ENCODE measurements at places on chromosomes 6 and 20. TPM values are rescaled to one million over a fixed set of nuclear protein-coding genes. Genes with fewer than 3 reads are reported as not detected.

DNA sequence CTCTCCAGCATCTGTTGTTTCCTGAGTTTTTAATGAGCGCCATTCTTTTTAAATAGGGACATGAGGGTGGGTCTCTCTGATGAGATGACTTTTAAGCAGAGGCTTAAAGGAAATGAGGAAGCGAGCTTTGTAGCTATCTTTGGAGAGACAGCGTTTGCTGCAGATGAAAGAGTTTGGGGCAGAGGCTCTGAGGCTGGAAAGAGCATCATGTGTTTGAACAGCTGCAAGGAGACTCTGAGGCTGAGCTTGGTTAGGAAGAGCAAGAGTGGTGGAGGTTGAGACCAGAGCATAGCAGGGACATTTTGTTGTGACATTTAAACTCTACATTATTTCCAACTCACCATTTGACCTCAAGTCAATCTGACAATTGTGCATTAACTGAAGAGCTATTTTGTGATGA is 38.3 kb upstream of the TMX4 start:
- DNase-seq, result no peak

DNA sequence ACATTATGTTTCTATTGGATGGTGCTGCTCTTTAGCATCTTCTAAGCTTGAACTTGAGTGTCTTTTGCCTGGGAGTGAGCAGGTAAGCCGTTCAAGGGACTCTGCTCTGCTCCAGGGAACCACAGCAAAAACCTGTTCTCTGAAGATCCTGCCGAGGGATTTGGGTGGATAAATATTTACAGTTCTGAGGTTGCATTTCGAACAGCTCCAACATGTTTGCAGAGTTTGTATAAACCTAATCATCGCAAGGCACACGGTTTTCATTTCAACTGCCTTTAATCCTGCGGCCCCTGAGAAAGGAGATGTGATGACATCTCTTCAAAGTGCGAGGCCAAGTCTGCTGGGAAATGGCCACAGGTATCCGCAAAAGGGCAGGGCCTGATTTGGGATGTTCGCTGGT is 293.4 kb downstream of the TFAP2C start:
- no peak for DNase-seq

DNA sequence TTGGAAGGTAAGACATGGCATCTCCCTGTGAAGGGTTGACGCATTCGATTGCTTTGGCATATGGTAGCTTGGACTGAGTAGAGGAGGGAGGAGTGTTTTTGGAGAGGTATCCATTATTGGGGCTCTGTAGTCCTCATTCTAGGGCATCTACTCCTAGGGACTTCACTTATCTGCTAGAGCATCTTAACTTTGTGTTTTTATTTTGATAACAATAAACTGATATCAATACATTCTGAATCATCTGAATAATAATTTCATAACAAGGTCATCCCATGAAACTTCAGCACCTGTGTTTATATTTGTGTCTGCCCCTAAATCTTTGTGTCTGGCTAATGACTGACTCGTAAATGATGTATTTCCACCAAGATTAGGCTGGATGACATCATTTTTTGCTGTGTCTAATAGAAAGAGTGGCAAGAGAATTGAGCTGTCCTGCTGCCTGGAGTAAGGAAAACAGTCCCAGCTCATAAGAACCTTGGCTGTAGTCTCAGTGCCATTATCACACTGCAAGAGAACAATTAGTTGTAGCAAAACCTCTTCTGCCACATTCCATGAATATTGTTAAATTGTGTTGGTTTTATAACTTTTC is 288.5 kb downstream of the PRL start:
- no peak for DNase-seq

DNA sequence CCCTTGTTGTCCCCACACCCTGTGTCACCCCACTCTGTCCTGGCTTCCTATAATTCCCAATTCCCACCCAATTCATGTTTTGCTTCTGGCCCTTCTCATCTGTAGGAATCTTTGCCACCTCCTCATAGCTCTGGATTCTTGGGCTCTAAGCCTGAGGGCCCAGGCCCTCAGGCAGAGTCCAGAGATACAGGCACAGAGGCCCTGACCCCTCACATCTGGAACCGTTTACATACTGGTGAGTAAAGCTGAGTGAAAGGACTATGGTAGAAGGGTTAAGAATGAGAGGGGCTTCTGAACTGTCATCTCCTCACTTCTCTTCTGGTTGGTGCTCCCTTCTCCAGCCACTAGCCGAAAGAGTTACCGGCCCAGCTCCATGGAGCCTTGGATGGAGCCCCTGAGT is 13.6 kb downstream of the PRRC2A start:
- DNase-seq, result no peak

- no peak for DNase-seq
These were observed 174.0 kb downstream of the BCKDHB start for GRCh38 chr6:80280262-80281010.

DNA sequence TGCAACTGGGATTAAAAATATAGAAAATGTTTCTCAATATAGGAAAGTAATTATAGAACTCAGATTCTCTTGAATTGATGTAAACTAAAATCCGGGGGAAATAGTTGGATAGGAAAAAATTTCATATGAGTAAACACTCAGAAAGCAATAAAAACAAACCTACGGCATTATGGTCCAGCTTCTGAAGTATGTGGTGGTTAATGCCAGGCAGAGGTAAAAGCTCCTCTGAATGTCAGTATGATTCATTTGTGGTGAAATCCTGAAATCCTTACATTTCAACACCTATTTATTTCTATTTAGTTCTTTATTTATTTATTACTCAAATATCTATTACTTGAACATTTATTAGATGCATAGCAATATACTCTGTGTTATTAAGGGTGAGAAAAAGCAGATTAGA is 145.1 kb downstream of the RIMS1 start:
- no peak for DNase-seq

GRCh38 chr6:143110996-143111395 is 50.3 kb downstream of the AIG1 start:
- no peak for DNase-seq

- DNase-seq, result no peak
These were observed 22.4 kb downstream of the MANEA start for GRCh38 chr6:95599706-95600105.

GRCh38 chr6:137970368-137970767 is 103.3 kb downstream of the TNFAIP3 start:
- DNase-seq, result no peak

DNA sequence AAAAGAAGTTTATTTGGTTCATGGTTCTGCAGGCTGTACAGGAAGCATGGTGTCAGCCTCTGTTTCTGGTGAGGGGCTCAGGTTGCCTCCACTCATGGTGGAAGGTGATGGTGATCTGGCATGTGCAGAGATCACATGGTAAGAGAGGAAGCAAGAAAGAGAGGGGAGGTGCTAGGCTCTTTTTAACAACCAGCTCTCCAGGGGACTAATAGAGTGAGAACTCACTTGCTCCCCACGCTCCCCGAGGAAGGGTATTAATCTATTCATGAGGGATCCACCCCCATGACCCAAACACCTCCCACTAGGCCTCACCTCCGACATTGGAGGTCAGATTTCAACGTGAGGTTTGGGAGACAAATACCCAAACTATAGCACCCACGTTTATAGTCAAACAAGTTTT is 4.0 kb upstream of the GJB7 start:
- DNase-seq, result no peak

- no peak for DNase-seq
These were observed 31.3 kb downstream of the RAB22A start for GRCh38 chr20:58340853-58341252.

DNA sequence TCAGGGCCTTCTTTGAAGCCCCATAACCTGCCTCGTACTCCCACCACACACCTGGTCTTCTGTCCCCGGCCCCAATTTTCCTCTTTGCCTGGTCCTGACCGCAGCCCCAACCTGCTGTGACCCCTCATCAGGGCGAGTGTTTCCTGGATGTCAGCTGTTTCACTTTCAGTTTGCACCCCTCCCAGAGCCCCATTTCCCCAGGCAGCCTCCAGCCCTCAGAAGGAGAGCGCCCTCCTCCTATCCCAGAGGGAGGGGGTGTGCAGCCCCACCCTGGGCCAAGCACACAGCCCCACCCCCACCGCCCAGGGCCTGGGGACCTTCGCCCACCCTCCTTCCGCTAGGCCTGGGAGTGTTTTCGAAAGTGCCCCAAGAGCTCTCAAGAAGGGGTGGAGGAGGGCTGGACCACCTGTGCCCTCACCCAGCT is 1.5 kb downstream of the BAK1 start:
- DNase-seq, result no peak

DNA sequence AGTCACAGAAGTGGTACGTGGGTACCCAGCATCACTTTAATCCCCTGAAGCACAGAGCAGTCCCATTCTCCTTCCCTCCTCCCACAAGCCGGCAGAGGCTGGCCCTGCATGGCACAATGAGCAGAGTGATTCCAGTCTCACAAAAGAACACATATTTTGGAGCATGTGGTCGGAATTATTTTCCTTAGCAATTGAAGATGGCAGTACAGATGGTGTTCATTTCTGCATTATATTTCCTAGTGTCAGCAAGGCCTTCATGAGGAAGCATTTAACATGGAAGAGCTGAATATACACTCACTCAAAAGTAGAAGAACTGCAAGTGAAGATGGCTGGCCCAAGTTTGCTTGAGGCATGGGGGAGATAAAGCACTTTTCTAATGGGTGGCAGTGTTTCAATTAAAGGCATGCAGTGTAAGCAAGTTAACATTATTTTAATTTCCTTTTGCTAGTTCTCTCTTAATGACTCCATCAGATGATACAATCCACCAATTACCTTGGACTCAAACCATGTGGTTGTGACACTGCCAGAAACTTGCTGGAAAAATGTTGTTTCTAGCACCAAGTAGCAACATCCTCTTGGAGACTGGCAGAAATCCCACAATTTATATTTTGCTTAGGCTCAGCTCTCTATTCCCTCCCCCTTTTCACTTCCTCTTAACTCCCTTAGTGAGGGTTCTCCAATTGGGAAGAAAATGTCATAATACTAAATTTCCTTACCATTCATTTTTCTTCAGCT is 74.4 kb downstream of the ARHGAP18 start:
- DNase-seq, result no peak

- no peak for DNase-seq
These were observed 201.7 kb upstream of the SASH1 start for GRCh38 chr6:148140772-148141557.

DNA sequence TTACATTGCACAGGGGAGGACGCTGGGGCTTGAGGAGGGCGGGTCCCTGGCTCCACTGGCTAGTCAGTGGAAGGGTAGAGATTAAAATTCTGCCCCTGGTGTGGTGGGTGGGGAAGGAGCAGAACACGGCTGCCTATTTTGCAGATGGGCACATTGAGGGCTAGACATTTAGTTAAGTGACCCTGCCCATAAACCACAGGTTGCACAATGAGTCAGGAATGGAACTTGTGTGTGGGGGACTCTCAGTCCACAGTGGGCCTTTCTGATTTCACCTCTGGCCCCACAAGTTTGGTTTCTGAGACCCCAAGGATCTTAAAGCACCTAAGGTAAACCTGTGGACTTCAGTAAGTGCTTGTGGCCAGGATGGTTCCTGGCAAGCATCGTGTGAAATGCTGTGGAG is 22.0 kb upstream of the CCDC167 start:
- DNase-seq, result no peak

GRCh38 chr20:56391596-56392131 is 351 bp downstream of the AURKA start:
- no peak for DNase-seq

DNA sequence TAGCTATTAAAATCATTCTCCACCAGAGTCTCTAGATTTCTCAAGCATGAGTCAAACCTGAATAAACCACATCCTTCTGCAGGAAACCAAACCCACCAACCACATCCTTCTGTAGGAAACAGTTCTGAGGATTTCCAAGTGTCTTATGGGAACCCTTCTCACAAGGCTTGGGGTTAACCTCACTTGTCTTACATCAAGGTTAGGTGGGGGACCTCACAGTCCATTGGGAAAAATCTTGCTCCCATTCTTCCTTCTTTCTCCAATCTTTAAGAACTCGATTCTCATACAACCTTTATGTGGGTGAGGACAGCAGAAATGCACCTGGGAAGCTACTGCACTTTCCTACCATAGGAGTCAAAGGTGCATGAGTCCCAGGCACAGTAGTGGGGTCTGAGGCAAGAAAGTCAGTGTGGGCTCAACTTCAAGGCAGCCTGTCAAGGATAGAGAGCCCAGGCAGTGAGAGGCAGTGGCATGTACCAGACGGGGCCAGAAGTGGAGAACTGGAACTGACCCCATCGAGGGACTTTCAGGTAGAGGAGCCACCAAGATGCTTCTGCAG is 114.5 kb downstream of the SLC22A3 start:
- no peak for DNase-seq

DNA sequence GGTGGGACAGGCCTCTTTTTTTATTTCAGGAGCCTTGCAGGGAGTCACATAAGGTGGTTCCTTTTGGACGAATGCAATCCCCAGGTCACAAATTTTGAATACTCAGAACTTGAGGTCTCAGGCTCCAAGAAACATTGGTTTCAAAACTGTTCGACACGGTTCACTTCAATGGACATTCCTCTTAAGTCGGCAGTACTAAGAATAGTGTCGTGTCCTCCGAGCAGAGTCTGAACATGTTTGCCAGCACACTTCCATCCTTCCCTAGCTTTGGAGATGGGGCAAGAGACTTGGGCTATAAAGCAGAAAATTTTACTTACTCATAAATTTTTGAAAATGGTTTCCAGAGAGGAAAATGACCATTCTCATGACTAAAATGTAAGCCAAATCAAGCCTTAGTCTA is 265.4 kb downstream of the THBS2 start:
- no peak for DNase-seq

- no peak for DNase-seq
These were observed 409.1 kb downstream of the QKI start for GRCh38 chr6:163823577-163823976.

GRCh38 chr6:19905584-19905983 is 68.4 kb downstream of the ID4 start:
- no peak for DNase-seq

DNA sequence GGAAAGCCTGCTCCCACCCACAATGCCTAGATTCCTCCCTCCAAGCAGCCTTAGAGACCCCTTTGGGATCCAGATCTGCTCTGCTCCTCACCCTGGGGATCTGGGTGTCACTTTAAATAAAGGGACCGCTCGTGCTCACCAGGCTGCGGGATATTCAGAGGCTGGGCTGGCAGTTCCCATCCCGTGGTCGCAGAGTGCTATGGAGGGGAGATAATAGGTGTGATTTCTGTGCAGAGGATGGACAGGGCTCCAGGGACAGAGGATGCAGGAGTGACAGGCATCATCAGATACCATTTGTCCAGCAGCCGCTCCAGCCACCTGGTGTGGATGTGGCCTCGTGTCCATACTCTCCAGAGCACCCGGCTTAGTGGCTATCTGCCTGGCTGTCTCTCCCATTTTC is 415.9 kb upstream of the SULF2 start:
- no peak for DNase-seq

- DNase-seq, result no peak
These were observed 29.2 kb downstream of the ERMARD start for GRCh38 chr6:169780571-169781091.

The MICAL1 gene
- 28.6 TPM for polyA plus RNA-seq

The HLA-DQA1 gene
- polyA plus RNA-seq, result 6.7 TPM

The UNC5CL gene
- polyA plus RNA-seq, result 5.7 TPM

The ACSS1 gene
- polyA plus RNA-seq, result 31.0 TPM

The TAGAP gene
- 0.97 TPM for polyA plus RNA-seq

The JPH2 gene
- 1.3 TPM for polyA plus RNA-seq

The PM20D2 gene
- polyA plus RNA-seq, result 39.6 TPM

The TGM2 gene
- 34.1 TPM for polyA plus RNA-seq

The VWA7 gene
- 10.4 TPM for polyA plus RNA-seq

The FOXS1 gene
- polyA plus RNA-seq, result 8.9 TPM

The HRH3 gene
- 0.25 TPM for polyA plus RNA-seq

The GINS1 gene
- polyA plus RNA-seq, result 21.2 TPM

The NXT1 gene
- polyA plus RNA-seq, result 17.1 TPM

All from right renal pelvis (tissue), 4 donors.